H1 (cell line): ENCODE measurements at places on chromosomes 2 and 18. TPM values are rescaled to one million over a fixed set of nuclear protein-coding genes. Genes with fewer than 3 reads are reported as not detected.

The ARHGAP15 gene
- not detected in 2 replicates for total RNA-seq

- no peak overlapping the region for H3K27ac ChIP-seq
- no peaks in the 10 kb centered on the region for H3K4me1 ChIP-seq
- H3K36me3 ChIP-seq, result no peaks in the 10 kb centered on the region
- no peak for DNase-seq
These were observed 115.7 kb downstream of the ZNF385B start for GRCh38 chr2:179745635-179746256.

DNA sequence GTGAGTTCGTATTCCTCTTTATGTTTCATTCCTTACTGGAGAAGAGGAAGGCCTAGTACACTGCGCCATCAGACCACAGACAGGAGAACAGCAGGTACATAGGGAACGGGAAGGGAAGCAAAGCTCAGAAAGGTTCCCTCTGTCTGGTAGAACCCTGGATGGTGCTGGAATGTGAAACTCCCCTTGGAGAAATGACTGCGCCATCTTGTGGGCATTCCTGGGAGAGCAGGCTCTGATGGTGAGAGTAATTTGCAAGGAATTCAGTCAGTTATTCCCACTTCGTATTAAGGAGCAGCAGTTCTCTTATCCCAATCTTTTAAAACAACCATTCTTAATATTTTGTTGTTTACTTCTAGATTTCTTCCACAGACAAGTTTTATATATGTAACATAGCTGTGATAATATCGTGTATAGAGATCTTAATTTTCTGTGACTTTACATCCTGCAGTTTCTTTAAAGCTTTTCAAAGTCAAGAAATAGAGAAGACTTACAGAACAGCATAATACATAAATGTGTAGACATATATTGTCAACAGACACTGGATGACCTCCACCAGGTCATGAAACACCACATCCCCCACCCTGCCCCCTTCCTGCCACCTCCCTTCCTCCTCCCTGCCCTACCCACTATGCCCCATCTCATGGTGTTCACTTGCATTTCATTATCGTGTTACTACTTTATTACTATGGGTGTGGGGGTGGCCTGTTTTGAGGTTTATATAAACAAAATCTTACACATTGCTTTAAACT is 83.9 kb downstream of the ARHGEF4 start:
- DNase-seq, result peak; percentile 74
- H3K4me3 ChIP-seq, result no peak overlapping the region
- no peaks in the 10 kb centered on the region for H3K36me3 ChIP-seq
- no peak overlapping the region for H3K27ac ChIP-seq
- H3K27me3 ChIP-seq, result no peaks in the 10 kb centered on the region

GRCh38 chr2:24183366-24184069 is 8.7 kb downstream of the FAM228A start:
- no peaks in the 10 kb centered on the region for H3K4me1 ChIP-seq
- no peaks in the 10 kb centered on the region for H3K36me3 ChIP-seq
- no peak overlapping the region for H3K4me3 ChIP-seq
- H3K27ac ChIP-seq, result no peak overlapping the region

The GPR45 gene
- not detected in 2 replicates for total RNA-seq

The CHRND gene
- not detected in 2 replicates for total RNA-seq

The GTF3C2 gene
- total RNA-seq, result 118 and 129 TPM in 2 replicates

GRCh38 chr2:150219861-150220260 is 267.6 kb downstream of the RND3 start:
- no peaks in the 10 kb centered on the region for H3K27me3 ChIP-seq
- no peak overlapping the region for H3K27ac ChIP-seq
- no peak for DNase-seq
- no peak overlapping the region for H3K4me3 ChIP-seq
- H3K36me3 ChIP-seq, result no peaks in the 10 kb centered on the region

GRCh38 chr2:235005603-235006259 is 53.9 kb downstream of the SH3BP4 start:
- H3K27ac ChIP-seq, result peak overlapping the region; percentile 43; the same call in 1 of the 2 replicates
- no peak overlapping the region for H3K4me3 ChIP-seq
- H3K4me1 ChIP-seq, result peaks cover 13% of the 10 kb centered on the region

GRCh38 chr18:47050468-47050867 is 15.0 kb upstream of the ELOA2 start:
- no peak overlapping the region for H3K4me3 ChIP-seq
- H3K4me1 ChIP-seq, result no peaks in the 10 kb centered on the region
- no peak overlapping the region for H3K27ac ChIP-seq
- DNase-seq, result no peak
- H3K36me3 ChIP-seq, result no peaks in the 10 kb centered on the region

DNA sequence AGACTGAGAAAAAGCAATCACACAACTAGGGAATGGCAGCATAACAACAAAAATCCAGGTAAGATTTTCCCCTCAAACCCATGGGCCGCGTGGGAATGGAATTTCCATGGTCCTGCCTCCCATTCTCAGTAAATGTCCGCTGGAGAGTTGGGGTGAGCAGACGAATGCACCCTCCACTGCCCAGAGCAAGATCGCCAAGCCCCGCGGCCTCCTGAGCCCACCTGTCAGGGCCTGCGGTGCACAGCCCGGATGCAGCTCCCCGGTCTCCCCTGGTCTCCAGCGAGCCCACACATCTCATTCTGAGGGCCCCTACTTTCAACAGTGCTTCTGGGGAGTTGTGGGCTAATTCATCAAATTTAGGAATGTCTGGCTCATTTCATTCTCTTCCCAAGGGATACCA is 327.4 kb upstream of the HS6ST1 start:
- no peak overlapping the region; the same call in 1 of the 2 replicates for H3K27ac ChIP-seq
- peaks cover 31% of the 10 kb centered on the region for H3K4me1 ChIP-seq
- 0 out of 2 replicates have a peak, but pooled peaks cover under 1% of the 10 kb centered on the region for H3K27me3 ChIP-seq
- H3K4me3 ChIP-seq, result no peak overlapping the region
- DNase-seq, result peak; percentile 42

GRCh38 chr18:76212960-76213359 is 282.1 kb downstream of the ZNF516 start:
- no peak for DNase-seq

The SIGLEC15 gene
- total RNA-seq, result 0.37 and 0.54 TPM in 2 replicates

DNA sequence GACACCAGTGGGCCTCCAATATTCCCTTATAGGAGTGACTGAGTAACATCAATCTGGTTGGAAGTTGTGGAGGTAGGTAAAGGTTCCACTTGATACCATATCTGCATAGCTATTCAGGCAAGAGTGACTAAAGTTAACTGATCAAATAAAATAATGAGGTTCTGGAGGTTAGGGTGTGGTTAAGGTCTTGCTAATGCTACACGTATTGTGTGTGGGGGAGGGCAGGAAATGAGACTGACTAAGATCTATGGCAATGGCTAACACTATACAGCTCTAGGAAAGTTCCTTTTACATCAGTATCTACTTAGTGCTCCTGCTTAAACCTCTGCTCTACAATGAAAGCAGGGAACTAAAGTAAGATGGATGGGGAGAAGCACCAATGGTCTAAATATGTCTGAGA is 149.1 kb upstream of the MGAT5 start:
- no peak overlapping the region for H3K27ac ChIP-seq
- H3K4me1 ChIP-seq, result no peaks in the 10 kb centered on the region
- no peaks in the 10 kb centered on the region for H3K27me3 ChIP-seq

- no peaks in the 10 kb centered on the region for H3K4me1 ChIP-seq
- DNase-seq, result no peak
These were observed 103.4 kb upstream of the TFCP2L1 start for GRCh38 chr2:121388371-121388770.

The KCTD1 gene
- 14.0 and 17.6 TPM in 2 replicates for total RNA-seq

The CCL20 gene
- not detected in 2 replicates for total RNA-seq
